Subcutaneous adipose tissue (tissue), 4 donors: ENCODE measurements at places on chromosomes 5 and 9. TPM values are rescaled to one million over a fixed set of nuclear protein-coding genes. Genes with fewer than 3 reads are reported as not detected.

The WNT8A gene
- not detected for total RNA-seq

The IDNK gene
- 1.3 TPM for total RNA-seq

The LCN2 gene
- not detected for total RNA-seq

The CER1 gene
- total RNA-seq, result not detected

The IL5 gene
- total RNA-seq, result not detected

The SLC28A3 gene
- 0.22 TPM for total RNA-seq

The TCF7 gene
- 2.5 TPM for total RNA-seq

The PCDHGA2 gene
- 2.5 TPM for total RNA-seq

The GABRP gene
- not detected for total RNA-seq

The IL7R gene
- total RNA-seq, result 18.4 TPM

The LHX3 gene
- not detected for total RNA-seq

The LCN9 gene
- not detected for total RNA-seq

The HTR1A gene
- not detected for total RNA-seq

The STK32A gene
- total RNA-seq, result 5.1 TPM

The PTGR1 gene
- 33.6 TPM for total RNA-seq

The ZBTB5 gene
- 6.6 TPM for total RNA-seq

The ENC1 gene
- 7.0 TPM for total RNA-seq

The BTNL8 gene
- 4.3 TPM for total RNA-seq

The UNC5A gene
- total RNA-seq, result not detected

The GABRA1 gene
- not detected for total RNA-seq

The ALDH7A1 gene
- total RNA-seq, result 30.6 TPM

The SNX2 gene
- 78.6 TPM for total RNA-seq

The SLC36A3 gene
- total RNA-seq, result not detected

The KIF4B gene
- total RNA-seq, result under 0.01 TPM

The SOX30 gene
- not detected for total RNA-seq

The ABCA1 gene
- 182 TPM for total RNA-seq

The FAM221B gene
- not detected for total RNA-seq

The GARIN3 gene
- total RNA-seq, result not detected

The PRSS3 gene
- total RNA-seq, result not detected

The IFNA2 gene
- not detected for total RNA-seq

The PCDHB14 gene
- total RNA-seq, result 3.8 TPM

The LEAP2 gene
- total RNA-seq, result 1.1 TPM

The TMEM174 gene
- total RNA-seq, result not detected

The MCTP1 gene
- 72.9 TPM for total RNA-seq

The LCN15 gene
- not detected for total RNA-seq

The GIN1 gene
- 6.5 TPM for total RNA-seq

The PCDHGA6 gene
- 3.1 TPM for total RNA-seq

The KCNMB1 gene
- 1.0 TPM for total RNA-seq

The CCL21 gene
- 1.9 TPM for total RNA-seq

The PCDHGB3 gene
- total RNA-seq, result 2.0 TPM

The CCDC127 gene
- 6.5 TPM for total RNA-seq

The OBP2B gene
- not detected for total RNA-seq

The RPL37 gene
- total RNA-seq, result 143 TPM

The SYNPO gene
- 12.2 TPM for total RNA-seq

The GALT gene
- 22.9 TPM for total RNA-seq

The C5orf34 gene
- not detected for total RNA-seq

The NUTM2G gene
- total RNA-seq, result not detected

The PHF24 gene
- total RNA-seq, result not detected

The NIM1K gene
- 0.17 TPM for total RNA-seq

The TMEM171 gene
- not detected for total RNA-seq

The IL3 gene
- total RNA-seq, result not detected

The PAIP1 gene
- total RNA-seq, result 166 TPM

The PCDHGA4 gene
- total RNA-seq, result 4.0 TPM

The NUTM2F gene
- not detected for total RNA-seq

The FRMD3 gene
- total RNA-seq, result 17.4 TPM

The AGXT2 gene
- not detected for total RNA-seq

The IFNA13 gene
- total RNA-seq, result not detected
